ENCODE measurements at places on chromosomes 1 and 21.

GRCh38 chr1:231062500-231063270 is 22.6 kb upstream of the FAM89A start:
- no peak for DNase-seq

DNA sequence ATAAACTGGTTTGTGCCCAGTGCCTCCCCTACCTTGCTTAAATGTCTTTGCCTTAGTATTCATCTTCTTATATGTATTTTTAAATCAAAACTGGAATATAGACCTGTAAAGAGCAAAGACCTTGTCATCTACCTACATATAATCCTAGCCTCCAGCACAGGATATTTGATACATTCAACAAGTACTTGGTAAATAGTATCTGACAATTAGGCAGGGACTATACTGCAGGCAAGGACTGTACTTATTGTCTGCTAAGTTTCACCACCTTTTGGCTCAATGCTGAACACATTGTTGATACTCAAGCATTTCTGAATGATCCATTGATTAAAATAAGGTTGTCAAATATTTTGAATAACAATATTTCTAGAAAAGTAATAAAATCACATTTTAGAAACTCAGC is 96.4 kb downstream of the PKN2 start:
- no peak for DNase-seq

DNA sequence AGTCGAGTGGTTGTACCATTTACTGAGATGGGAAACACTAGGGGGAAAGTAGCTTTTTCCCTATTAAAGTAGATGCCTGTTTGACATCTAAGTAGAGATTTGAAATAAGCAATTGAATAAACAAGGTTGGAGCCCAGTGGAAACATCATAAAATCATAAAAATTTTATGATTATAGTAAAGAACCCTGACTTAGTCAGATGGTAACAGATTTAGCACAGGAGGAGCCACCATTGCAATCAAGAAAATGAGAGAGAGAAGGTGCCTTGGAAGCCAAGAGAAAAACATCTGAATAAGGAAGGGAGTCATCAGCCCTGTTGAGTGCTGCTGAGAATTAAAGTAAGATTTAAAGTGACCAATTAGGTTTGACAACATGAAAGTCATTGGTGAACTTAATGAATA is 49.8 kb downstream of the SMG7 start:
- no peak for DNase-seq

DNA sequence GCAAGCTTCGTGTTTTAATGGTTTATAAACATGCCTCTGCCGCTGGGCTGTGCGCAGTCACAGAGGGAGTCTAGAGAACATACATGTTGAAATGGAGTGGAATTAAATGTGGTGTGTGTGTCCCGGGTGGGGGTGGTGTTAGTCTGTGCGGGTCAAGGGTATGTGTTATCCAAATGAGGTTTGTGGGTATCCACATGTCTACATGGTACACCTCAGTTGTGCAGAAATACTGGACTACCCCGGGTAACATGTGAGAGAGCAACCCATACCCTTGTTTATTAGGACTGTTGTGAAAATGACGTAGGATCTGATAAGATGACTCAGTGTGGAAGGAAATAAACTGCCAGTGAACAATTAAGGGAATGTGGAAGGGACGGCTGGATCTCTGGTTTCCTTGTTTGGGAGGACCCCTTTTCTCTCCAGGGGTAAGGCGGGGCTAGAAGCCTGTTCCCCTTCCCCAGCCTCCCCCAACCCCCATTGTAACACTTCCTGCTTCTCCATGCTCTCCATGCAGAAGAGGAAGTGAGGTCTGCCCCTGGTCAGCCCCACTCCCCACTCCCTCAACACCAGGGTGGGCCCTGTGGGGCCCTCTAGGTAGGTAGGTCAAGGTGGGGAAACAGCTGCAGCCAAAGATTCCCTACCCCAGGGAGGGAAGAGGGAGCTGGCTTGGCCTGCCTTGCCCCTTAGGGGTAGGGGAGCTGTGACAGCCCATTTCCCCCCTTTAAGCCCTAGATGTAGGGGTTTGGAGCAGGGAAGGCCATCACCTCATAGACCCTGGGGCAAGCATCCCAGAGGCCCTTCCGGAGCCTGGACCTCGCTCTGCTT is 690 bp downstream of the EPS8L3 start:
- DNase-seq, result no peak

GRCh38 chr1:179744401-179745130 is 1.5 kb downstream of the FAM163A start:
- no peak for DNase-seq

GRCh38 chr1:245411245-245412036 is 256.7 kb downstream of the KIF26B start:
- DNase-seq, result no peak

DNA sequence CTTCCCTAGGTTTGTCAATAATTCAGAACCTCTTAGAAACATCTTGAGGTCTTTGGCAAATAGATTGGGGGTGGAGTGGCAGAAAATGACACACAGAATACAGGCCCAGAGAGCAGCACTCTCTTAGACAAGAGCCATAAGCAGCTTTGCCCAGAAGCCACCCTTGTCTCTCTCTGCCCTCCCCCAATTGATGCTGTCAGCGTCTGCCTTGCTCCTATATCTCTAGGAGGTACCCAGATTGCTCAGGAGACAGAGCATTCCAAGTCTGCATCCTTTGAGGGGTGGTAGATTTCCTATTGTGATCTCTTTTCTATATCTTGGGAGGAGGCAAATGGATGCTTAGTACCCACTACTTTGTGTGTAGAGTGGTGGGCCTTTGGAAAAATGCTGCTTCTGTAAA is 1.8 kb downstream of the RGL1 start:
- DNase-seq, result no peak

GRCh38 chr1:31904339-31905092 is 33.7 kb downstream of the PTP4A2 start:
- no peak for DNase-seq

DNA sequence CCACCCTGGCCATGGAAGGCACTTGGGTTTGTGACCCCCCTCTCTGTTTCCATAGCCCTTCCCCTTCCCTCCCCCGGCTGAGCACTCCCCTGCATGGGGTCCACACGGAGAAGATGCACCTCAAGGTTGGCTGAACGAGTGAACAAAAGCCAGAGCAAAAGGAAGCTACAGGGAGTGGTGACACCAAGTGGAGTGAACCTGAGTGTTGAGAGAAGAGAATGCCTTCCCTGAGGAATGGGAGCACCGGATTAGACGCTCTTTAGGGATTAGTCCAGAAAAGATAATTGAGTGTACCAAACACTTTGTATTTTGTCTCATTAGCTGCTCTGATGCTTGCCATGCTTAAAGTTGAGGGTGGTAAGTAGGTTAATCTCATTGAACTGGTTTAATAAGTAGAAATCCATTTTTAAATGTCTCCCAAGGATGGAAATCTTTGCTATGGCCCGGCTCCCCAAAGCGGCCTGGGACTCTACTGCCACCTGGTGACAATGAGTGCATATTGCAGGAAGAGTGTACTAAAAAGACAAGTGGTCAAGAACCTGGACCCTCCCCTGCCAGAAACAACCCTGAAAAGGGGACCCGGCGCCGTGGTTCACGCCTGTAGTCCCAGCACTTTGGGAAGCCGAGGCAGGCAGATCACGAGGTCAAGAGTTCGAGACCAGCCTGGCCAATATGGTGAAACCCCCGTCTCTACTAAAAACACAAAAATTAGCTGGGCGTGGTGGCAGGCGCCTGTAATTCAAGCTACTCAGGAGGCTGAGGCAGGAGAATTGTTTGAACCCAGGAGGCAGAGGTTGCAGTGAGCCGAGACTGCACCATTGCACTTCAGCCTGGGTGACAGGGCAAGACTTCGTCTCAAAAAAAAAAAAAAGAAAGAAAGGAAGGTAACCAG is 150.6 kb upstream of the ZC3H12A start:
- DNase-seq, result no peak

GRCh38 chr21:38089763-38090046 is 167.1 kb upstream of the KCNJ15 start:
- DNase-seq, result no peak

GRCh38 chr1:151859891-151860293 is 6.4 kb upstream of the THEM5 start:
- DNase-seq, result no peak

- no peak for DNase-seq
These were observed 58.4 kb downstream of the ZNF281 start for GRCh38 chr1:200351425-200351824.

DNA sequence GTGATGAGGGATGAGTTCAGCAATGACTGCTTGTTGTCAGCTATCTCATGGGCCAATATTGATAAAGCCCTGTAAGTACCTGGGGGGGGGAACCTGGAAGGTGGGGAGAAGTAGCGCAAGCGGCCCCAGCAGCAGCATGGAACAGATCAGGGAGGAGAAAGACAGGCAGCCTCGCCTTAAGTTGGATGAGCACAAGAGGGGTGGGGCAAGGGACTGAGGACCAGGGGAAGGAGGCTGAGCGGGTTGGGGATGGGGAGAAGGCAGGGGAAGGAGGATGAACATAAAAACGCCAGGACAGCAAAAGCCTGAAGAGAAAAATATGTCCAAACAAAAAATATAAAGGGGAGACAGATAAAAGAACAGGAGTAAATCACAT is 70.6 kb downstream of the ALG14 start:
- no peak for DNase-seq

GRCh38 chr1:64505944-64506655 is 36.2 kb downstream of the CACHD1 start:
- DNase-seq, result no peak

GRCh38 chr1:67896826-67897225 is 63.6 kb upstream of the GNG12 start:
- DNase-seq, result no peak

DNA sequence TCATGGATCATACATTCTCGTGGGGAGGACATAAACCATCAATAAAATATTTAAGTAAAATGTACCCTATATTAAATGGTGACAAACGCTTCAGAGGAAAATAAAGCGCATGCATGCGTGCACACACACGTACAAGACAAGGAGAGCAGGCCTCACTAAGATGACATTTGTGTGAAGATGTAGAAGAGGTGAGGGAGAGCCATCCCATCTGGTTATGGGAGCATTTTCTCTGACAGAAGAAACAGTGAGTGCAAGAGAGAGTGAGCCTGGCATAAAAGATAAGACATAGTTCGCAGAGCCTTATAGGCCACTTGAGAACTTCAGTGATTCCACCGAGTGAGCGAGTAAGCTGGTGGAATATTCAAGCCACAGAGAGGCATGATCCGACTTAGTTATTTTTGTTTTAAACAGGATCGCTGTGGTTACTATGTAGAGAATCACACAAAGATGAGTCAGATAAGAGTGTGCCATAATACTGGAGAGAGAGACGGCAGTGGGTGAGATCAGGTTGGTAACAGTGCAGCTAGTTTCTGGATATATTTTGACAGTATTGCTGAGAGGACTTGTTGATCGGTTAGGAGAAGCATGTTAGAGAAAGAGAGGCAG is 624.2 kb downstream of the PLPP3 start:
- DNase-seq, result no peak

DNA sequence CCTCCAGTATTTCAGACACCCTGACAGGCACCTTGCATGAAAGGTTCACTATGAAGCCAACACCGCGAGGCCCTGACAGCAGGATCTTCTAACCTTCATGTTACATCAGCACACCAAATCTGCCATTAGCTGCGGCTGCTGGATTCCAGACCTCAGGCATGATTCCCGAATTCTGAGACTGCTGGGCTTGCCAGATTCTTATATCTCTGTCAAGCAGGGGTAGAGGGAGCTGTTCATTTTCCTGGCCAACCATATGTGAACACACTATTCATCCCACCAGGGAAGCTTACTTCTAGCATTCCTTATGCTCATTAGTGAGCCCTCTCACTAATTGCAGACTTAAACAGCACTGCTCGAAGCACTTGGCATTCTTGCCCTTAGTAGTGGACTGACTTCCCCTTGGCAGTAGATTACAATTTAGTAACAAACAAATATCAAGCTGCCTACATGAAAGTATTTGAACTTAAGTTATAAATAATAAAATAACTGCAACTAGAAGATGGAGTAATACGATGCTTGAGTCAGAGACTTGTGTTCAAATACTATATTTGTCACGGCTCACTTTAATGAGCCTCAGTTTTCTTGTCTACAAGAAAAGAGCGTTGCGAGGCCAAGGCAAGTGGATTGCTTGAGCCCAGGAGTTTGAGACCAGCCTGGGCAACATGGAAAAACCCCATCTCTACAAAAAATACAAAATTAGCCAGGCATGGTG is 43.3 kb downstream of the NID1 start:
- DNase-seq, result no peak

DNA sequence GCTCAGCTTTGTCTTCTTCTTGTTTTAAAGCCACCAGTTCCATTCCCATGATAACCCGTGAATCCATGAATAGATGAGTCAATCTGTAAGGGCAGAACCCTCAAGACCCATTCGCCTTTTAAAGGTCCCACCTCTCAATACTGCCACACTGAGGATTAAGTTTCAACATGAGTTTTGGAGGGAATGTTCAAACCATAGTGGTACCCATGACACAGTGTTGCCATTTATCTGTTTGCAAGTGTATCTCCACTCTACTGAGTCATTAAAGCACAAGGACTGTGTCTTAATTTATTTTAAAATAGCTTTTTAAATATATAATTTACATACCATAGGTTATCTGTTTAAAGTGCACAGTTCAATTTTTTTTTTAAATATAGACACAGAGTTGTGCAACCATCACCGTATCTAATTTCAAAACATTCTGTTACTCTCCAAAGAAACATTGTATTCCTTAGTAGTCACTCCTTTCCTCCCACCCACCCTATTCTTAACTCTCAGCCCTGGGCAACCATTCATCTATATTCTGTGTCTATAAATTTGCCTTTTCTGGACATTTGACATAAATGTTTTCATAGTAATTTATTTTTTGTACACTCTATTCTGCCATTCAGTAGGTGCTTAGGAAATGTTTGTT is 4.8 kb upstream of the IL24 start:
- DNase-seq, result no peak

DNA sequence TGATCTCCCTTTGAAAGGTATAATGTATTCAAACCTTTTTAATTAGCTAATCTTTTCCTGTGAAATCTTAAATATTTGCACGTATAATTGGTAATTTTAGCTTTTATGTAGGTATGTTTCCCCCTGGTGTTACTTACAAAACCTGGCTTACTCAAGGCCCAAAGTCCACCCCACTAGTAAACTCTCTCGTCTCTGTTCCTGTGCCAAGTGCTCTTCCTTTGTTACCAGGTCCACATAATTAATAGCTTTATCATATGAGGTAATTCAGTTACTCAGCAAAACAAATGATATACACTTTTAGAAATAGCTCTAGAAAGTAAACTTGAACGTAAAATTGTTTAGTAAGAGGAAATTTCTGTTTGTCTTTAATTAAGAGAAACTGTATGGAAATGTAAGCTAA is 36.7 kb downstream of the NFIA start:
- no peak for DNase-seq

GRCh38 chr1:18077657-18078215 is 29.9 kb upstream of the IGSF21 start:
- DNase-seq, result no peak

GRCh38 chr21:46100020-46100419 is 2.1 kb downstream of the COL6A2 start:
- DNase-seq, result no peak

DNA sequence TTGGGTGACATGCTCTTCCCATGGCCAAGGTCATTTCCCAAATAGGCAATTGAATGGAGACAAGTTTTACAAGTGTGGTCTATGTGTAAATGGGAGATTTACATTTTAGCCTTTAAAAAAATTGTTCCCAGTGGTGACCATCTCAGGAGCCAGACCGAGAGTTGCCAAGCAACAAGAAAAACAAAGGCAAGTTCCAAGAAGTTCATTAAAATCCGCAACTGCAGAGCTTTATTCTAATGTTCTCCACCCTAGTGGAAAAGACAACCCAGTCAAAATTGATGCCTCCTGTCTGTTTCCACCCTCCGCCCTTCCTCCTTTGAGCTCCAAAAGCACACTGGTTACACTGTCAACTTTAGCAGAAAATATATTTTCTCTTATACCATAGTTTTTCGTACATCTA is 33.2 kb upstream of the CD55 start:
- no peak for DNase-seq

All from stimulated activated CD8-positive, alpha-beta memory T cell treated with anti-CD3 and anti-CD28 coated beads, Interleukin-2, amount 100 ng/mL, for 1 hour (primary cell).